Naive B cell (primary cell): ENCODE measurements at places on chromosomes 2 and 18.

GRCh38 chr2:75737961-75738360 is 27.2 kb upstream of the GCFC2 start:
- H3K4me3 ChIP-seq: no peak overlapping the region
- no peak for DNase-seq
- H3K36me3 ChIP-seq: no peaks in the 10 kb centered on the region
- no peak overlapping the region for H3K27ac ChIP-seq
- peaks cover 26% of the 10 kb centered on the region for H3K27me3 ChIP-seq

- H3K27me3 ChIP-seq: no peaks in the 10 kb centered on the region
- H3K4me1 ChIP-seq: no peaks in the 10 kb centered on the region
- H3K4me3 ChIP-seq: no peak overlapping the region
- no peak overlapping the region for H3K27ac ChIP-seq
- H3K36me3 ChIP-seq: no peaks in the 10 kb centered on the region
- no peak for DNase-seq
Observed at GRCh38 chr2:9251154-9252001, 44.8 kb downstream of the ASAP2 start.

- peaks cover 52% of the 10 kb centered on the region for H3K4me1 ChIP-seq
- peaks cover 79% of the 10 kb centered on the region for H3K27me3 ChIP-seq
- peaks cover 5% of the 10 kb centered on the region for H3K36me3 ChIP-seq
- no peak overlapping the region for H3K4me3 ChIP-seq
- no peak overlapping the region for H3K27ac ChIP-seq
Observed at GRCh38 chr2:181685150-181685688, 4.9 kb upstream of the NEUROD1 start.

- no peak overlapping the region for H3K4me3 ChIP-seq
- peaks cover 8% of the 10 kb centered on the region for H3K27me3 ChIP-seq
- H3K27ac ChIP-seq: no peak overlapping the region
- peaks cover 4% of the 10 kb centered on the region for H3K4me1 ChIP-seq
- DNase-seq: no peak
Observed at GRCh38 chr2:27730261-27730662, 41.3 kb upstream of the MRPL33 start.

GRCh38 chr18:8139127-8139527 is 470.1 kb upstream of the RAB12 start:
- H3K27me3 ChIP-seq: no peaks in the 10 kb centered on the region
- H3K4me3 ChIP-seq: no peak overlapping the region
- H3K27ac ChIP-seq: no peak overlapping the region

GRCh38 chr18:13642440-13642827 is 83.9 kb downstream of the FAM210A start:
- DNase-seq: no peak
- H3K36me3 ChIP-seq: peaks cover 12% of the 10 kb centered on the region
- H3K27me3 ChIP-seq: no peaks in the 10 kb centered on the region

- peaks cover 2% of the 10 kb centered on the region for H3K4me1 ChIP-seq
- no peak overlapping the region for H3K4me3 ChIP-seq
- H3K27ac ChIP-seq: no peak overlapping the region
- no peak for DNase-seq
Observed at GRCh38 chr2:109409321-109410038, 204.3 kb downstream of the SEPTIN10 start.

DNA sequence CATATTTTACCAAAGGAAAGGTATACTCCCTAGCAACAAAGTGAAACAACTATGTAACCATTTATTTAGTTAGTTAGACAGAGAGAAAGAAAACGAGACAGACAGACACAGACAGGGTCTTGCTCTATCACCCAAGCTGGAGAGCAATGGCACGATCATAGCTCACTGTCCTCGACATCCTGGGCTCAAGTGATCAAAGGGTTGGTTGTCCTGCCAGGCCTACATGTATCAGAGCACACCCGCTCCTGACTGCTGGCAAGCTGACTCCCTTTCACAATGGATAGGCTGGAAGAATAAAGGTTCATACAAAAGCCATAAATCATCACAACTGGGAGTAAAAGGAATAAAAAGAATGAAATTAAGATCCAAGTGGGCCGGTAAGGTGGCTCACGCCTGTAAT is 53.5 kb downstream of the ATL2 start:
- H3K27ac ChIP-seq: no peak overlapping the region
- no peak for DNase-seq
- peaks cover 46% of the 10 kb centered on the region for H3K4me1 ChIP-seq
- no peaks in the 10 kb centered on the region for H3K27me3 ChIP-seq
- peaks cover 33% of the 10 kb centered on the region for H3K36me3 ChIP-seq

DNA sequence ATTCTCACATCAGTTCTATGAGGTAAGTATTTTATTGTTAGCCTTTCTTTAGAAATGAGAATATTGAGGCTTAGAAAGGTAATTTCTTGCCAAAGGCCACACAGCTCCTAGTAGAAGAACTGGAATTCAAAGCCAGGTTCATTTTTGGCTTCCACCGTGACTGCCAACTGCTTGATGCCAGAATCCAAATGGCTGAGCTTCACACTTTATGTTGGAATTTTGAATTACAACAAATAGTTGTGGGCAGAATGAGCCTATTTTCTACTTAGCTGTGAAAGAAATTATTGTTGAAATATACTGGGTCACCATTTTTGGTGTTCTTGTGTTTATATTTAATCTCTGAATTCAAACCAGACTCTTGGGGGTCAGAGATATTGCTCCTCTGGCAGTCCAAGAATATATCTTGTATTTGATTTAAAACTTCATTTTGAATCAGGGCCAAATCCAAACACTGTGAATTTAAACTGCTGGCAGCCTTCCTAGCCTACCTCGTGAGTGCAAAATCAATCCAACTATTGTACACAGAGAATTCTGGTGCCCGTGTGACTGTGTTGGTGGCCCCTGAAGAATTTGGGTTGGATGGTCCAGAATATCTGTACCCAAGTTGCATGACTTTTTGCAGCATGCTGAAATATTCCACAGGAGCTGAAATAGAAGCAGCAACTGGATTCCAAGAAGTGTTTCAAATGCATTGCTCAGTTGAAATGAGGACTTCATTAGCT is 35.6 kb upstream of the LPIN1 start:
- DNase-seq: no peak
- H3K27ac ChIP-seq: no peak overlapping the region
- no peaks in the 10 kb centered on the region for H3K4me1 ChIP-seq
- no peak overlapping the region for H3K4me3 ChIP-seq
- H3K27me3 ChIP-seq: peaks cover 8% of the 10 kb centered on the region
